ENCODE measurements at places on chromosomes 5 and 9. TPM values are rescaled to one million over a fixed set of nuclear protein-coding genes. Genes with fewer than 3 reads are reported as not detected.

The KIAA0825 gene
- 2.9 TPM for total RNA-seq

The INSL6 gene
- total RNA-seq = not detected

The SHISAL2B gene
- total RNA-seq = not detected

The BAAT gene
- 8.9 TPM for total RNA-seq

The SLC46A2 gene
- total RNA-seq = not detected

The CAMK2A gene
- total RNA-seq = 1.6 TPM

The PCDHGA4 gene
- total RNA-seq = 0.50 TPM

The ANGPTL2 gene
- total RNA-seq = 17.5 TPM

The BTNL8 gene
- total RNA-seq = not detected

The SLC6A3 gene
- 0.07 TPM for total RNA-seq

The POU5F2 gene
- total RNA-seq = 0.54 TPM

The FBP1 gene
- not detected for total RNA-seq

DNA sequence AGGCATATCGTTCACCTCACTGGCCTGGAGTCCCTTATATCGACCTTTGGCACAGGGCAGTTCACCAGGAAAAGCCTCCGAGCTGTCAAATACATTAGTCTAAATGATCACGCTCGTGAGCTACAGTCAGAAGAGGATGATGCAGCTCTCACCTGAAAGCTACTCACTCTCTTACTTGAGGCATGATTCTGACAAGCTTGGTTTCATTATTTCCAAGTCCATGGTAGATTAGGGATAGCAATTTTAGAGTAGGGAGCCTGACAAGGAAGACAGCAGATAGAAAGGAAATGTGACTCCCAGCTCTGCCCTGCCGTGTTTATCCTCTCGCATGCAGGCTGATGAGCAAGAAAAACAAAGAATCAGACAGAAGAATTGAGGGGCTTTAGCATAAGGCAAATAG lies 98.0 kb upstream of the MAP1B start:
- H3K4me3 ChIP-seq = no peak overlapping the region

GRCh38 chr5:179129607-179130071 lies 69.5 kb downstream of the ZNF354C start:
- H3K4me1 ChIP-seq = no peaks in the 10 kb centered on the region
- H3K4me3 ChIP-seq = no peak overlapping the region
- no peak overlapping the region for H3K27ac ChIP-seq
- no peaks in the 10 kb centered on the region for H3K27me3 ChIP-seq
- no peak for DNase-seq
- H3K36me3 ChIP-seq = no peaks in the 10 kb centered on the region

DNA sequence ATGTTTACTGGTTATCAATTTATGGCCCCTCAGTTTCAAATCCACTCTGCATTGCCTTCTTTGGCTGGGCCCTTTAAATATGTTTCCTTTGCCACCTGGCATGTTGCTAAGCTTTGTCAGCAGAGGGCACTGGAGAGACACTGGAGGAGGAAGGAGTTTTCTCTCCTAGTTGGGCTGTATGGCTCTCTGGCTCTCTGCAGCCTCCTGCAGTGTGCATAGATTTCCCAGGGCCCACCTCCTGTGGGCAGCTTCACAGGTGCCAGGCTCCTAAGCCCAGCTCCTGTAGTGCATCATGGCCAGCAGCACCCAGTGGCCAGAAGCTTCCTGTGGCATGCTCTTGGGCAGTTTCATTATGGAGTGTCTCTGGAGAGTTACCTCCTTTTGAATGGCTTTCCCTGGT lies 23.3 kb downstream of the CAVIN4 start:
- H3K4me1 ChIP-seq = peaks cover 6% of the 10 kb centered on the region
- no peak overlapping the region for H3K4me3 ChIP-seq
- H3K27me3 ChIP-seq = peaks cover 9% of the 10 kb centered on the region
- H3K36me3 ChIP-seq = no peaks in the 10 kb centered on the region
- DNase-seq = peak; percentile 24

DNA sequence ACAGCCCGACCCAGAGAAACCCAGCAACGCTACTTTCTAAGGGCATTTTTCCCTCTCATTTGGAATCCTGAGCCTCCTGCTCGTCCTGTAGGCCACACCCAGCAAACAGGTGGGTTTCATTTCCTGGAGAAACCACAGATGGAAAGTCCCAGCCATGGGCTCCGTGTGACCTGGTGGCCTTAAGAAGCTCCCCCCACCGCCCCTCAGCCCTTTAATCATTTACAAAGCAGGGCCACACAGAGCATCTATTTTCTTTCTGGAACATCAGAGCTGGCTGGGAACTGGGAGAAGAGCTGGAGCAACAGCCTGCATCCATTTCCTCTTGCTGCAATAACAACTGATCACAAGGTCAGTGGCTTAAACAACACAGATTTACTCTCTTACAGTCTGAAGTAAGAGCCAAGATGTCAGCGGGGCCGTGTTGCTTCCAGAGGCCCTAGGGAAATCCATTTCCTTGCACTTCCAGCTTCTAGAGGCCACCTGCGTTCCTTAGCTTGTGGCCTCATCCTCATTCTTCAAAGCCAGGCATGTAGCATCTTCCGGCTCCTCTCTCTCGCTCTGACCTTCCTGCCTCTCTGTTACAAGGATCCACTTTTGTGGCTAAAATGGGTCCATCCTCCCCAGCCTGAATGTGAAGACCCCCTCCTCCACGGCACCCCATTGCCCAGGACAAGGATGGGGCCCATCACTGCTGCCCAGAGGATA lies 40.5 kb downstream of the C9orf50 start:
- DNase-seq = no peak
- no peak overlapping the region for H3K27ac ChIP-seq
- H3K27me3 ChIP-seq = no peaks in the 10 kb centered on the region
- H3K4me1 ChIP-seq = peaks cover 17% of the 10 kb centered on the region
- H3K36me3 ChIP-seq = no peaks in the 10 kb centered on the region

GRCh38 chr5:34021334-34021733 lies 13.5 kb upstream of the AMACR start:
- H3K36me3 ChIP-seq = no peaks in the 10 kb centered on the region
- no peak overlapping the region for H3K27ac ChIP-seq
- peaks cover 8% of the 10 kb centered on the region for H3K4me1 ChIP-seq
- H3K4me3 ChIP-seq = no peak overlapping the region
- H3K27me3 ChIP-seq = no peaks in the 10 kb centered on the region

- H3K27me3 ChIP-seq = no peaks in the 10 kb centered on the region
Measured at GRCh38 chr9:126420643-126421564, 94.3 kb downstream of the MVB12B start.

DNA sequence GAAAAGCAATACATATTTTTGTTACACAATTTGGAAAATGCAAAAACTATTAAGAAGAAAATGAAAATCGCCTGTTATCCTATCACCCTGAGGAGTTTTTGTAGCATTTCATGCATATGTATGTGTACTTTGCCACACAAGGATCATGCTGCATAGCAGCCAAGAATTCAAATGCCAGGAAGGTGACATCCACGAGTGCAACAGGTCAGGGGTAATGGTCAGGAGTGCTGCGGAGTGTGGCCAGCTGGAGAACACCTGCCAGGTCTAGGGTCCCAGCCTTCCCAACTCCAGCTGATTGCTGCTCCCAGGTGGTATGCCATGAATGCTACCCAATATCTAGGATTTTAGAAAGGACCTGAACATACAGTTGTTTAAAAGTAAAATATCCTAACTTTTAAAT lies 617.1 kb downstream of the PRELID2 start:
- no peaks in the 10 kb centered on the region for H3K27me3 ChIP-seq
- H3K27ac ChIP-seq = no peak overlapping the region
- H3K4me3 ChIP-seq = no peak overlapping the region
- no peaks in the 10 kb centered on the region for H3K36me3 ChIP-seq
- H3K4me1 ChIP-seq = no peaks in the 10 kb centered on the region

DNA sequence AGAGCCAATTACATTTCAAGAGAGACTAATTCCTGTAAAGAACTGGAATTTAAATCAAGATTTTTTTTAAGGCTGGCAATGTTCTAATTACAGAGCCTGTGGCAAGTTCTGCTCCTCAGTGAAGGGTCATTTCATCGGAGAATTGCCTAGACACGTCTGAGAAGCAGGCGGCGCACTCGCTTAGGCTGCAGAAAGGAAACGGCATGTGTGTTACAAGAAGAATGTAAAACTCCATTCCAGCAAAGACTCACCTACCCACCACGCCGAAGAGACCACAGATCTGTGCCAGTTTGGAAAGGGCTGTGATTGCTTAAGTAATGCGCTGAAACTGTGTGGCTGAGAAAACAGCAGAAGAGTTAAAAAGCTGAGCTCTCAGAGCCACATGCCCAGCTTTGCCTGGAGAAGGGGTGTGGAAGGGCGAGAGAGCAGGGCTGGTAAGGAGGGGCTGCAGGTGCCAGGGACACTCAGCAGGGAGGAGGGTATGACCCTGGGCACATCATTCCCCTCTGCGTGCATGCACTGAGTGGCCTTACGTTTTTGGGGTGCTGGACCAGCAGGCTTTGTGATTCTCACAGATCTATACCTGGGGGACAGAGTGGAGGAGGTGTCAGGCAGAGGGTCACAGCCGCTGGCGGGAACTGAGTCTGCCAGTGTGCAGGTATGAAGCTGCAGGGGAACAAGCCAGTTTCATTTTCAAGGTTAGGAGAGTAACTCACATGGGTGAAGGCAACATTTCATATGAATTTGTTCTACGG lies 17.8 kb upstream of the SLC25A51 start:
- H3K27ac ChIP-seq = no peak overlapping the region
- peak; percentile 78 for DNase-seq
- H3K4me3 ChIP-seq = no peak overlapping the region
- H3K27me3 ChIP-seq = no peaks in the 10 kb centered on the region
- H3K36me3 ChIP-seq = peaks cover 4% of the 10 kb centered on the region

DNA sequence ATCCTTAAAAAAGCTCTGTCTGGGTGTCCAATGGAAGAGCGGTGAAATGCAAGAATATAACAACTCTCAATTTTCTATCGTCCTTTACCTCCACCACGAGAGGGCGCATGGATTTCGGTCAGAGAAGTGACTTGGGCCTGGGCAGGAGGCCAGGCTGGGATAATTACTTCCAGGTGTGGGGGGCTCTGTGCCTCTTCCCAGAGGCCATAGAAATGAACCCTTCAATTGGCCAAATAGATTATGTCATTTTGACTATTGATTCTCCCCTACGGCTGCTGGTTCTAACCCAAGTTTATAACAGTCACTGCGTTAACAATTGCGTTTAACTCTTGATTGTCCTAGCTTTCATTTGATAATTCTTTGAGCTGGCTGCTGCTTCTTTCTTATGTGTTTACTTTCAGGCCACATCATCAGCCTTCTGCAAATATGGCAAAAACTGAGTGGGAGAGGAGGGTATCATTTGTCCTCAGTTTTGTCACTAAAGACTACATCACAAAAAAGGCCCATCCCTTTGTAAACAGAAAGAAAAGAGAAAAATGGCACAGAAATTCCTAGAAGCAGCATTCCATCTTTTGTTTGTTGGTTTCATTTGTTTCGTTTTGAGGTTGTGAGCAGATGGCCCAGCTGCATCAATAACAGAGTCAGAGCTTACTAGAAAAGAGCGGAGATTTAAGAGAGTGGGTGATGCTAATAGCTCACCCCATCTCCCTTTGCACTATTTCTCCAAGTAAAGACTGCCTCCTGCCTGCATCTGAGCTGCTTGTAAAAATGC lies 45.4 kb upstream of the ZFR start:
- no peak overlapping the region for H3K27ac ChIP-seq
- no peaks in the 10 kb centered on the region for H3K27me3 ChIP-seq
- H3K4me1 ChIP-seq = peaks cover 5% of the 10 kb centered on the region
- no peak overlapping the region for H3K4me3 ChIP-seq

GRCh38 chr9:109401169-109401989 lies 80.5 kb upstream of the EPB41L4B start:
- no peak overlapping the region for H3K4me3 ChIP-seq
- peaks cover 2% of the 10 kb centered on the region for H3K4me1 ChIP-seq
- H3K27me3 ChIP-seq = peaks cover 2% of the 10 kb centered on the region
- H3K27ac ChIP-seq = no peak overlapping the region

DNA sequence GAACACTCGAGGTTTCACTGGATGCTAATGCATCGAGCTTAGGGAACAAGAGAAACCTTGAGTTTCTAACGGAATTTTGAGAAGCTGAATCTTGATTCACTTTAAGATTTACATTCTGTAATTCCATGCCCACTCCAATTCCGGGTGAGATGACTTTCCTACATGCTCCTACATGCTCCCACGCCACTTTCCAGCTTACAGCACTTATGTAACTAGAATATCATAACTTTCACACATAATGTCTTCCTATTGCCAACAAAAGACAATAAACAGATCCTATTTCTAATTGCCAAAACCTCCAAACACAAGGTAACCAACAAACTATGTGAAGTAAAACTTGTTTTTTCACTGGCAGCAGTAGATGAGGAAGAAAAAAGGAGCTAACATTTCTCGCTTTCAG lies 72.9 kb downstream of the ECPAS start:
- DNase-seq = no peak
- no peak overlapping the region for H3K4me3 ChIP-seq
- no peak overlapping the region for H3K27ac ChIP-seq
- H3K36me3 ChIP-seq = peaks cover 48% of the 10 kb centered on the region
- H3K27me3 ChIP-seq = no peaks in the 10 kb centered on the region

GRCh38 chr5:10588779-10589447 lies 25.0 kb downstream of the ANKRD33B start:
- no peak for DNase-seq
- no peaks in the 10 kb centered on the region for H3K36me3 ChIP-seq
- no peaks in the 10 kb centered on the region for H3K4me1 ChIP-seq
- no peak overlapping the region for H3K27ac ChIP-seq

DNA sequence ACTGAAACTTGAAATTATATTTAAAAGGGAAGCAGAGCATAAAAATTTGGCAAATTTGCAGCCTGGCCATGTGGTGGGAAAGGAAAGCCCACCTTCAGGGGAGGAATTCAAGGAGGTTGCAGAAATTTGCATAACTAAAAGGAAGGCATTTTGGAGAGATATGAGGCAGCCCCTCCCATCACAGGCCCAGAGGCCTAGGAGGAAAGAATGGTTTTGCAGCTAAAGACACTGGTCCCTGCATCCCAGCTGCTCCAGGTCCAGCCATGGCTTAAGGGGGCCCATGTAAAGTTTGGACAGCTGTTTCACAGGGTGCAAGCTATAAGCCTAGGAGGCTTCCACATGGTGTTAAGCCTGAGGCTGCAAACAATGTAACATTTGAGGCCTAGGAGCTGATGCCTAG lies 212.5 kb downstream of the NNT start:
- no peaks in the 10 kb centered on the region for H3K36me3 ChIP-seq
- H3K27me3 ChIP-seq = no peaks in the 10 kb centered on the region
- no peaks in the 10 kb centered on the region for H3K4me1 ChIP-seq
- no peak overlapping the region for H3K4me3 ChIP-seq

GRCh38 chr9:129402931-129403778 lies 217.7 kb downstream of the C9orf50 start:
- H3K27ac ChIP-seq = no peak overlapping the region
- no peaks in the 10 kb centered on the region for H3K36me3 ChIP-seq
- no peak for DNase-seq
- H3K4me3 ChIP-seq = no peak overlapping the region

Data from astrocyte (in vitro differentiated cells and primary cell).